ENCODE measurements at places on chromosomes 12 and 14.

- DNase-seq = no peak
Observed at GRCh38 chr14:59997449-59997848, 77.5 kb downstream of the LRRC9 start.

- no peak for DNase-seq
Observed at GRCh38 chr12:78470354-78471195, 394.0 kb upstream of the SYT1 start.

DNA sequence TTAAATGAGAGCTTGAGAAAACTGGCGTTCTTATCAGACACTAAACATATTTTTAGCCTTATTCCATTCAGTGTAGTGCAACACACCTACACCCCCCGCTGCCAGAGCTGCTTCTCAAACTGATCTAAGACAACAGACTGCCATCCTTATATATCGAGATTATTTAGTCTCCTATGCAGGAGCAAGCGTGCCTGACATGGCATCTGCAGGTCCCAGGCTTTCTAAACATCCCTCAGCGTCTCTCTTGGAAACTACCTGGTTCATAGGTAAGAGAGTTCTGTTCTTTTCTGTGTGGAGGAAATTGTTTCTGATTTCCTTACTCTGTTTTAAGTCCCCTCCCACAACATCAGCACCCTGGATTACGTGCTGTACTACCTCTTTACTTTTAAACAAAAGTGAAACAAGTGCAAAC is 117.1 kb upstream of the PTPRB start:
- DNase-seq = no peak

GRCh38 chr14:22653012-22653621 is 9.0 kb upstream of the OR6J1 start:
- peak; percentile 19 for DNase-seq

- DNase-seq = no peak
Observed at GRCh38 chr12:29799591-29799990, 15.8 kb upstream of the TMTC1 start.

GRCh38 chr12:14995583-14996425 is 23.0 kb downstream of the PDE6H start:
- no peak for DNase-seq

Measured in right kidney (tissue), 9 donors.